Vein endothelial cell (primary cell): ENCODE measurements at places on chromosomes 4 and X. TPM values are rescaled to one million over a fixed set of nuclear protein-coding genes. Genes with fewer than 3 reads are reported as not detected.

Gene CDKL5
- total RNA-seq = 3.6 and 5.0 TPM in 2 replicates

Gene MFAP3L
- 1.1 and 1.3 TPM in 2 replicates for total RNA-seq

Gene NKX3-2
- total RNA-seq = not detected in 2 replicates

Gene TLR1
- total RNA-seq = 4.6 and 9.8 TPM in 2 replicates

Gene MAGEE1
- 1.3 and 1.4 TPM in 2 replicates for total RNA-seq
